ENCODE measurements at places on chromosomes 3 and 15. TPM values are rescaled to one million over a fixed set of nuclear protein-coding genes. Genes with fewer than 3 reads are reported as not detected.

TMEM266 gene
- not detected for total RNA-seq

H1-8 gene
- not detected for total RNA-seq

CYP8B1 gene
- not detected for total RNA-seq

MSL2 gene
- total RNA-seq, result 44.2 TPM

PLCL2 gene
- 21.5 TPM for total RNA-seq

USP3 gene
- total RNA-seq, result 24.8 TPM

PRSS50 gene
- under 0.01 TPM for total RNA-seq

PIF1 gene
- total RNA-seq, result 0.27 TPM

TMEM207 gene
- total RNA-seq, result not detected

PRRT3 gene
- 8.1 TPM for total RNA-seq

HYKK gene
- total RNA-seq, result 0.81 TPM

SERINC4 gene
- total RNA-seq, result under 0.01 TPM

NUSAP1 gene
- 10.5 TPM for total RNA-seq

CD96 gene
- total RNA-seq, result 1.1 TPM

TF gene
- total RNA-seq, result under 0.01 TPM

DZIP1L gene
- total RNA-seq, result 7.3 TPM

NUP210 gene
- total RNA-seq, result 140 TPM

ARHGEF26 gene
- total RNA-seq, result 1.1 TPM

CPLX3 gene
- not detected for total RNA-seq

FSTL1 gene
- total RNA-seq, result 25.9 TPM

HYAL3 gene
- 44.7 TPM for total RNA-seq

MRAS gene
- 2.2 TPM for total RNA-seq

RLBP1 gene
- total RNA-seq, result not detected

MEIS2 gene
- total RNA-seq, result 0.54 TPM

TEX55 gene
- under 0.01 TPM for total RNA-seq

IQCF6 gene
- not detected for total RNA-seq

GUCA1C gene
- total RNA-seq, result not detected

TMEM39A gene
- total RNA-seq, result 40.7 TPM

FBXO40 gene
- not detected for total RNA-seq

HDGFL3 gene
- 6.2 TPM for total RNA-seq

TIMP4 gene
- total RNA-seq, result not detected

SLC51A gene
- not detected for total RNA-seq

FANCD2OS gene
- total RNA-seq, result not detected

CEMIP gene
- total RNA-seq, result under 0.01 TPM

SEMA3F gene
- total RNA-seq, result 1.1 TPM

COL6A5 gene
- 0.54 TPM for total RNA-seq

COL6A6 gene
- total RNA-seq, result 0.27 TPM

ZNF385D gene
- total RNA-seq, result 22.4 TPM

ROPN1B gene
- not detected for total RNA-seq

SLC28A1 gene
- total RNA-seq, result not detected
